ENCODE measurements at places on chromosomes 5 and 9.
A peak's percentile ranks its signal among the peaks of the same experiment; 100 is the strongest.

DNA sequence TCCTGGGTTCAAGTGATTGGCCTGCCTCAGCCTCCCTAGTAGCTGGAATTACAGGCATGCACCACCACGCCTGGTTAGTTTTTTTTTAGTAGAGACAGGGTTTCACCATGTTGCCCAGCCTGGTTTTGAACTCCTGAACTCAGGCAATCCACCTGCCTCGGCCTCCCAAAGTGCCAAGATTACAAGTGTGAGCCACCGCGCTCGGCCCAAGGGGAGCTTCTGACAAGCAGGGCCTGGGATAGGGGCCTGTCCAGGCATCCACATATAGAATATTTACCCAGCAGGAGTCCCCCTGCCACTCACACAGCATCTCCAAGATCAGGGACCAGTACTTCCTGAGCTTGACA lies 10.1 kb downstream of the IRF1 start:
- DNase-seq: peak; percentile 50

GRCh38 chr5:368183-369084 lies 46.9 kb downstream of the AHRR start:
- DNase-seq: no peak

DNA sequence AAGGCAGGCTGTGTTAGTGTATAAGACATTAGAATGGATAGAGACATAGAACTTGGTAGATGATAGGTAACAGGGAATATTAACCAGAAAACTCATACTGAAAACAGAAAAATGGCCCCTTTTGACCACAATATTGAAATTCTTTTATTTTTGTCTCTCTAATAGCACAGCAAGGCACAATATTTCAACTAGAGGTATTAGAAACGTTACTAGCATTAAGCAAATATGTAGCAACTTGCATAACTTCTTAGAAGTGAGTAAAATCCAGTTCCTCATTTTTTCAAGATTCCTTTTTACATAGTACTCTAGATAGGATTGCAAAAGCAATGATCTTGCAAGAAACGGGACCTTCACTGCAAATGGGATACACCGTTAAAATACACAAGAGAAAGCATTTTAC lies 102.7 kb upstream of the VCAN start:
- no peak for DNase-seq

DNA sequence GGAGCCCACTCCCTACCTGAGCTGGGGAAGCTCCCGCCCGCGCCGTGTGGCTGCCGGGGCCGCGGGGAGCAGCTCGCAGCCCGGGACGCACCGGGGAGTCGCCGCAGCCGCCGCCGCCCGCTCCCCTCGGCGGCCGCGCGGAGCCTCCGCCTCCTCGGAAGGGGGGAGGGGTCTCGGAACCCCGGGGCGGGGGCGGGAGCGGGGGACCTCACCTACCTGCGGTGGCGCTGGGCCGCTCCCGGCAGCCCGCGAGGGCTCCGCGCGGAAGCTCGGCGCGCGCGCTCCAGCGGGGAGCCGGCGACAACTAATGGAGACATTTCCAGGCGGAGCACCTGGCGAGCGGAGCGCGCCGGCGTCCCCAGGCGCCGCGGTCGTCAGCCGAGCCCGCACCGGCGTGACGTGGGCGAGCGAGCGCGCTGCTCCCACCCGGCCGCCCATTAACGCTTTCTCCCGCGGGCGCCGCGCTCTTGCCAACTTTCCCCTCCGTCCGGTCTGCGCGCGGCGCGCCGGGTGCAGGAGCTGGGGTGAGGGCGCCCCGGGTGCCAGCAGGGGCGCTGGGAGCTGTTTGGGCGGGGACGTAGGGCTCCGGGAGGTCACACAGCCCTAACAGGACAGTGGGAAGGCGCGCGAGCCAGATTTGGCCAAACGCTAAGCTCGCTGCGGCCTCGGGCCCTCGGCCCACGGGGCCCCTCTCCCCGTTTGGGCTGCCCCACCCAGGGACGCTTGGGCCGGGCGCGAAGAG lies 4.3 kb upstream of the IRX4 start:
- DNase-seq: no peak

DNA sequence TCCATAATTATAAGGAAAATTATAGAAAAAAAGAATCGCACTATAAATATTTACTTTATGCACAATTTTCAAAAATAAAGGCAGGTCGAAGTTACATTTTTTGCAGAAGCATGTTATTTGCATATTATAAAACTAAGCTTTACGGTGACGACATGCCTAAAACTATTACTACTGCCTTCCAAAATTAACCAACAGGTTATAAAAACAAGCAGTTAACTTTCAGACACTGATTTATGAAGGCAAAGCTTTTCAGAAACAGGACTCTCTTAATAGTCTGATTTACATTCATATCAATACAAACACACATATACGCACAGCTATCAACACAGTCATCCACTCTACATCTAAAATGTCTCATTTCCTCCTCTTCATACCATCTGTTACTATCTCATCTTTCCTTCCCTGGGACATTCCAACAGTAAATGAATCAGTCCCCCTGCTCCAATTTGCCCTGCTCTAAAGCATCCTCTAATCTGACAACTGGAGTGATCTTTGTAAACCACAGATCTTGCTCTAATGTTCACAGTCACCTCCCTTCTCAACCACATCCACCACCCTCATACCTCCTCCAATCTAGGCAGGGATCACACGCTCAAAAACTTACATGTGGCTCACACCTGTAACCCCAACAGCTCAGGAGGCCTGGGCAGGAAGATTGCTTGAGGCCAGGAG lies 21.6 kb downstream of the FBXW11 start:
- peak; percentile 60 for DNase-seq

DNA sequence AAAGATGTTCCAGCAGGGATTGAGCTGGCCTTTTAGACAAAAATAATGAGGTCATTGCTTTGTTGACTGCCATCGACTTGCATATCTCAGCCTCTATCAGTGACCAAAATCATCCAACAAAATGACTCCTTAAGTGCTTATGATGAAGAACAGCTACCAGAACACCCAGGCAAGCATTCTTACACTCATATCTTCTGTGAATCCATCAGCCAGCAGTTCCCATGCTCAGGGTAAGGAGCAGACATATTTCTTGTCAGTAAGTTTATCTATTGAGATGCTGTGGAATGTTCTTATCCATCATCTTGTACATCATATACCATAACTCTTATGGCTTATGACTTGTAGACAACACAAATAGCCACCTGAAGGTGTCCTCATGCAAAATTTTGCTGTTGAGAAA lies 20.2 kb upstream of the SPDL1 start:
- DNase-seq: no peak

DNA sequence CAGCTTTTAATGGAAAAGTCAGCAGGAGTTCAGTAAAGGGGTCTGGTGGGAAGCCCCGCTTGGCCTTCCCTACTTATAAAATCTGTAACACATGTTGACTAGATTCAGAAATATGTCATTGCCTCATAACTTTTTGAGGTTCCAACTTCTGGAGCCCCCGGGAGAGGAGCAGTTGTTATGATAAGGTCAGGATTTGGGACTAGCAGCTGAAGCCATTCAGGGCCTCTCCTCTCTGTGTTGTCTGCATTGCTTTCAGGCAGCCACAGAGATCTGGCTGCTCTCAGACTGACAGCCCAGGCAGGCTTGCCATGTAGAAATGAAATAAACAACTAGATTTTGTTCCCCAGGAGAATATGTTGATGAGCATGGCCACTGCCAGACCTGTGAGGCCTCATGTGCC lies 167.1 kb downstream of the RFK start:
- DNase-seq: no peak

DNA sequence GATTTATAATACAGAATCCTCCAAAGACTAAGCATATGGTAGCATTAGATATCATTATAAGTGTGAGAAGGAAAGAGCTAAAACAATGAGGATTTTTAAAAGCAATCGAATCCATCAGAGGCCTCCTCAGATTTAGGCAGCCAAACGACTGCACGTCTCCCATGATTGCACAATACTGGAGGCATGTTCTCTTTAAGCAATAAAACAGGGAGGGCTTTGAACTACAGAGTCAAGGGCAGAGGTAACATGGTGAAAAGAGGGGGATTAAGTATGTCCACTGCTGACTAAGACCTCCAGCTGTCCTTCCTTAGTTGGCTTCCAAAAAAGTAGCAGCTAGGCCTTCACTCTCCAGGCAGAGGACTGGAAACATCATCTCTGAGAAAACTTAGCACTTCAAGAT lies 298.7 kb upstream of the RGMB start:
- DNase-seq: no peak

DNA sequence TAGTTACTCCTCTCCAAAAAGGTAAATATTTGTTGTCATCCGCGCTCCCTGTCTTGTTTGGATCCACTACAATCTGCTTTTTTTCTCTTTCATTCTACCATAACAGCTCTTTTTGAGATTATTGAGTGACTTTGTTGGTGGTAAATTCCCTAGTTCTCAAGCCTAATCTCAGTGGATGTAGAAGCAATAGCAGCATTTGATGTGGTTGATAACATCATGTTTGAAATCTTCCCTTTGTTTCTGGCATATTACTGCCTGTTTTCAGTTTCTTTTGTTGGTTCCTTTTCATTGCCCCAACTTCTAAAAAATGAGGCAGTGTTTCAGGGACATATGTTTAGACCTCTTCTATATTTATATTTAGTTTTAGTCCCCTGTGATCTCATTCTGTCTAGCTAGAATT lies 8.9 kb downstream of the CDC42SE2 start:
- peak; percentile 75 for DNase-seq

DNA sequence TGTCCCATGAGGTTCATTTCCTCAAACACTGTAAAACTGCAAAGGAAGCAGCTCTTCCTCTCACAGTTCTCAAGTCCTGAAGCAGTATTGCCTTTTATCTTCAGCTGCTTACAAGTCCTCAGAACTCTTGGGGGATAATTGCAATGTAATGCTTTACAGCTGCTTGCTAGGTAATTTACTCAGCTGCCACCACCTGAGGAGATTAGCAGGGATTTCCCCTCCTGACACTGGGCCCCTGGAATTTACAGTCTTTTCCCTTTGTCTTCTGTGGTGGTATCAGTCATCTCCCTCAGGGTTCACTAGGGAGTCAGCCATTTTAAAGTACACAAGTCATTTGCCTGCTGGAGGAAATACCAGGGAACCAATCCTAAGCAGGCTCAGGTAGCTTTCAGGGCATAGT lies 754.3 kb upstream of the GRAMD2B start:
- DNase-seq: no peak

DNA sequence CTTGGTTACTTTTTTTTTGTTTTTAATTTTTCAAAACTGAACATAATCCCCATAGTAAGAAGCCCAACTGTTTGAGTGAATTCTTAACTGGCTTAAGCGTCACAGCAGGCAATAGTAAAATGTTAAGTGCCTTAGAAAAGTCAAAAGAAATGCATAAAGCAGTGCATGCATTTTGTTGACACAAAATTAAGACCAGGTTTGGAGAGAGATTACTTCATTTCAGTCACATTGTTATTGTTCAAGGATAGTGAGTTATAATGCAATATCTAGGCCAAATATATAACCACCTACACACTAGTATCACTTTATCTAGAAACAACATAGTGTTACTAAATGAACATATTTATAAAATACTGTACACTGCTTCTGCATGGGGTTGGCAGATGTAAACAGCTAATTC lies 116.9 kb upstream of the KLF9 start:
- no peak for DNase-seq

DNA sequence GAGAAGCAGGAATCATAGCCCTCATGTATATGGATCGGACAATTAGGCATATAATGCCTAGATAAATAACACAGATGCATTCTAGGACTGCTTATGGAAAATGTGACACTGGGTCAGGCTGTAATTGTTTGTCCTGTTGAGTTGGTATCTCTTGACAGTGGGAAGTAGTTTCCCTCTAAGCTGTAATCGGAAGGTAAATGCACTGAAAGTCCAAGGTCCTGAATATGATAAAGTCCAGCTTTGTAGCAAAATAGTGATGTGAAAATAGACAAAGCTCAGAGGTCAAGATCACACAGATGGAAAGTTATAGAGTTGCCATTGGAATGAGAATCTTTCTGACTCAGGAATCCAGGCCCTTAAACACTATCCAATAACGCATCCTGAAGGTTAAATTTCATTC lies 214.2 kb downstream of the GABRB2 start:
- no peak for DNase-seq

GRCh38 chr5:107670087-107670931 lies 428 bp downstream of the EFNA5 start:
- no peak for DNase-seq

GRCh38 chr5:40410964-40411635 lies 268.6 kb upstream of the PTGER4 start:
- no peak for DNase-seq

DNA sequence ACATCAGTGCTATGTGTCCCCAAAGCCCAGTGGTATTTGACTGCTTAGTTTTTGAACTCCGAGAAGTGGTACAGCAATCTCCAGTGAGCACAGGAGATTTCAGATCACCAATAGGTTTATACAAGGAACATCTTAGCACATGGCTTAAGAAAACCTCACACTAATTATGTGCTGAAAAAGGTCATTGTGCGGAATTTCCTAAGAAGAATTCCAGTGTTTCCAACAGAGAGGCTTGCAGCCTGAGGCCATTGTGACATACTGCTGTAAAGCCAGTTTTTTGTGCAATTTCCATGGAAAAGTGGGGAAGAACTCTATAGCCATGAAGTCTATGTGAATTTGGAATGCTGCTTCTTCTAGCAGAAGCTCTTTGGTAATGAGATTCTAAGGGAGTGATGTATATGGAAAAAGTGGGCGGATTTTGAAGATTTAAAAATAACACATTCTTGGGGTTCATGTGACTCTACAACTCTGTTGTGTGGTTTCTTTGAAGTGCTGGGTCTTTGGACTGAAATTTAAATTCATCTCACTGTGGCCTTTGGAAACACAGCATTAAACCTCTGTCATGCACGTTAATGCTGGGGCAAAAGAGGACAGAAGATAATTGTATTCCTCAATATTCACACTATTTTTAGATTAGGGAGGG lies 110.5 kb upstream of the CD180 start:
- no peak for DNase-seq

DNA sequence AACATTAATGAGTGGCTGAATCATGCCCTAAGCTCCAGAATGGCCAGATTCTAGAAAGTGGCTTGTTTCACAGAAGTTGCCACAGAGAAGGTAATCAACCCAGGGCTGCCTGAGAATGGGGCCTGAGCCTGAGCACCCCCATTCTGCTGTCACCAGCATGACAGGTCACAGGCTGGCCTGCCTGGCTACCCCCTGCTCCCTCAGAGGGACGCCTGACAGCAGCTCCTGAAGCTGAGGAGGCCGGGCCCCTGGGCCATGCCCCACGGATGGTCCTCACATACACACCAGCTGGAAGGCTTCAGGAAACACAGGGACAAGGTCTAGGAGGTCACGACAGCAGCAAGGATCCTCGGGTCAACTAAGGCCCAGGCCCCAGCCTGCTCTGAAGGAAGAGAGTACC lies 3.7 kb downstream of the GABRP start:
- no peak for DNase-seq

- DNase-seq: no peak
Measured at GRCh38 chr5:140934964-140935606, 9.0 kb downstream of the PCDHAC1 start.

- no peak for DNase-seq
Measured at GRCh38 chr9:88672874-88673689, 138.1 kb downstream of the NXNL2 start.

GRCh38 chr9:127163409-127163808 lies 41.0 kb upstream of the ANGPTL2 start:
- no peak for DNase-seq

GRCh38 chr9:121736934-121737462 lies 85.6 kb downstream of the DAB2IP start:
- no peak for DNase-seq

Data from CD4-positive, alpha-beta T cell treated with Interleukin-10 for 1 hour (primary cell).